ENCODE measurements at places on chromosomes 5 and 9. TPM values are rescaled to one million over a fixed set of nuclear protein-coding genes. Genes with fewer than 3 reads are reported as not detected.

Gene ZNF484
- 15.0 TPM for total RNA-seq

Gene F2RL2
- total RNA-seq = 0.80 TPM

Gene SGCD
- under 0.01 TPM for total RNA-seq

Gene BRINP1
- 0.14 TPM for total RNA-seq

Gene MYOZ3
- 0.22 TPM for total RNA-seq

Gene NREP
- total RNA-seq = 108 TPM

Gene GAPT
- under 0.01 TPM for total RNA-seq

Gene SPINK6
- total RNA-seq = not detected

Gene IL9
- total RNA-seq = not detected

Gene SLC34A3
- total RNA-seq = not detected

Gene COL23A1
- total RNA-seq = not detected

Gene CCDC192
- not detected for total RNA-seq

Gene PCDHA9
- 0.07 TPM for total RNA-seq

Gene ARID3C
- total RNA-seq = 0.07 TPM

Gene DMRT3
- not detected for total RNA-seq

Gene ARSI
- total RNA-seq = not detected

Gene SNCAIP
- total RNA-seq = 23.0 TPM

Gene TLR4
- total RNA-seq = 139 TPM

Gene CD274
- 27.0 TPM for total RNA-seq

Gene ANKRD20A1
- total RNA-seq = 6.6 TPM

Gene ZNF879
- 3.6 TPM for total RNA-seq

Gene OR1J2
- total RNA-seq = not detected

Gene PCDHB14
- 0.14 TPM for total RNA-seq

Gene SLC45A2
- total RNA-seq = not detected

Gene FAM219A
- total RNA-seq = 18.8 TPM

Gene ECM2
- total RNA-seq = 0.07 TPM

Gene PCDHB16
- 0.07 TPM for total RNA-seq

Gene SARDH
- total RNA-seq = 0.40 TPM

Gene INSL4
- total RNA-seq = not detected

Gene NMUR2
- total RNA-seq = not detected

Gene PROB1
- 1.7 TPM for total RNA-seq

Gene CNTNAP3B
- 149 TPM for total RNA-seq
